ENCODE measurements at places on chromosomes 2 and 18. TPM values are rescaled to one million over a fixed set of nuclear protein-coding genes. Genes with fewer than 3 reads are reported as not detected.

GRCh38 chr2:192007581-192008228, 160.8 kb upstream of the CAVIN2 start:
- no peak overlapping the region for H3K27ac ChIP-seq
- no peaks in the 10 kb centered on the region for H3K4me1 ChIP-seq
- DNase-seq: no peak
- H3K27me3 ChIP-seq: no peaks in the 10 kb centered on the region
- no peaks in the 10 kb centered on the region for H3K36me3 ChIP-seq

RELCH gene
- 31.1 TPM for total RNA-seq

MEP1B gene
- not detected for total RNA-seq

DNA sequence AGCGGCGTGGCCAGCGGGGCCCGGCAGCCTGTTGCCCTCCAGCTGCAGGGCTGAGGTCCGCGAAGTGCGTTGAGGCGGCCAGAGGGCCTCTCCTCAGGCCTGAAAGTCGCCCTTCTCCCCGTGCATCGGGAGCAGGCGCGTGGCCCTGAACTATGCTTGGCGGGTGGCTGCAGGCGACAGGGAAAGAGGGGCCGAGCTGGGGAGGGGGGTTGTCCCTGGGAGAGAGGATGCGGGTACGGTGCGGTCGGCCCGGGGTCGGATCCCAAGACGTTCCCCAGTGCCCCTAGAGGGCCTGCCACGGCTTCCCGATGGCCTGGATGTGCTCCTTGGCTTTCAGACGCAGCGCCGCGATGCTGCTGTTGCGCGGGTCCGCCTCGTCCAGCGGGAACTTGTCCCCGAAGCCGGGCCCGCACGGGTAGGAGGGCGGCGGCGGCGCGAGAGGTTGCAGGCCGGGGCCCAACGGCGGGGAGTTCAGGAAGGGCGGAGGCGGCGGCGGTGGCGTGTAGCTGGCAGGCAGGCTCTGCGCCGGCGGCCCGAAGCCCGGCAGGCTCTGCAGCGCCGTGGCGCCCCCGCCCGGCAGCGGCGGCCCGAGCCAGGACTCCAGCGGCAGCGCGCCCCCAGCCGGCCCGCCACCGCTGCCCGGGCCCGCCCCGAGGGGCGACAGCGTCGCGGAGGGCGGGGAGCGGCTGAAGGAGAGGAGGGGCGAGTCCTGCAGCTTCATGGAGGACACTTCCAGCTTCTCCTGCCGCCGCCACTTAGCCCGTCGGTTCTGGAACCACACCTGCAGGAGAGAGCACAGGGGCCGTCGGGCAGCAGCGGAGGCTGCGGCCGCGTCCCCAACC, 4.3 kb downstream of the RAX start:
- peaks cover 24% of the 10 kb centered on the region for H3K4me1 ChIP-seq
- peaks cover 88% of the 10 kb centered on the region for H3K27me3 ChIP-seq
- H3K4me3 ChIP-seq: no peak overlapping the region
- no peak overlapping the region for H3K27ac ChIP-seq
